ENCODE measurements at places on chromosomes 2 and 18. TPM values are rescaled to one million over a fixed set of nuclear protein-coding genes. Genes with fewer than 3 reads are reported as not detected.
A peak's percentile ranks its signal among the peaks of the same experiment; 100 is the strongest.

Gene SERPINB3
- not detected for total RNA-seq

GRCh38 chr2:183034806-183035205 lies 3.5 kb downstream of the NCKAP1 start:
- no peak for DNase-seq

GRCh38 chr2:96952976-96953610 lies 33.3 kb downstream of the FAM178B start:
- no peak for DNase-seq

Gene OTOF
- 0.60 TPM for total RNA-seq

DNA sequence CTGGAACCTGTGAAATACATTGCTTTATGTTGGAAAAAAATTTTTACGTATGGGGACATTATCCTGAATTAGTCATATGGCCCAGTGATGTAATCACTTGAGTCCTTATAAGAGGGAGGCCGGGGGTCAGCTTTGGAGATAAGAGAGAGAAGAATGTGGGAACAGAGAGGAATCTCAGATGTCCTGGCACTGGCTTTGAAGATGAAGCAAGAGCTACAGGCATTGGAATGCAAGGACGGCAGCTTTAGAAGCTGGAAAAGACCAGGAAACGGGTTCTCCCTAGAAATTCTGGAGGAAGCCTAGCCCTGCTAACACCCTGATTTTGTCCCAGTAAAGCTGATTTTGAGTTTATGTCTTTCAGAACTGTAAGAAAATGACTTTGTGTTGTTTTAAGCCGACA lies 1129.9 kb upstream of the GYPC start:
- no peak for DNase-seq

Gene C2orf80
- total RNA-seq, result not detected

DNA sequence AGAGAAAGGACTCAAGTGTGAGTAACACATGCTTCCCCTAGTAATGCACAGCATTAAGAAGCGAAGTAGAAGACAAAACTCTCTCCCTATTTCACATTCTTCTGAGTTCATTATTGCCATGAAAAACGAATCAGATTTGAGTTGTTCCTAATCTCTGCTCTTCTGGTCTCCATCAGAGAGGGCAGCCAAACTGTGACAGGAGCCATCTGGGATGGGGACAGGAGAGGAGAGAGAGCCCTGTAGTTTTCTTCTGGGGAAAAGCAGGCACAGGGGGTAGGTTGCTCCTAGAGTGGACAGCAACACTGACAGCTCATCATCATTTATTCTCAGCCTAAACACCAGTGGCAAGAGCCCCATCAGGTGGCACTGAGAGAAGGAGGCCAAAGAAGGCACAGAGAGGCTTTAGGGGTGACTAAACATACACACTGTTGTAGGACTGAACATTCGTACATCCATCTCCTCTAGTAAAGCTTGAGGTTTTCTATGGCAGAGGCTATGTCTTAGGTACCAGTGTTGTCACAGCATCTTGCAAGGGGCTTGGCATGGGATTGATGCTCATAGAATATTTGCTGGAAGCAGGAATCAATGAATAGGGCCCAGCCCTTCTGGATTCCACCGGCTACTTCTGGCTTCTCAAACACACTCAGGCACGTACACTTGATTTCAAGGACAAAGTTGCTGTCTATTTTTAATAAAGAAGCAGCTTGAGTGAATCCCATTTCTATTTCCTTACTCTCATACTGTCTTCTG lies 33.1 kb downstream of the SLC8A1 start:
- no peak for DNase-seq

GRCh38 chr18:30175061-30175574 lies 867.4 kb downstream of the DSC3 start:
- peak; percentile 44 for DNase-seq

DNA sequence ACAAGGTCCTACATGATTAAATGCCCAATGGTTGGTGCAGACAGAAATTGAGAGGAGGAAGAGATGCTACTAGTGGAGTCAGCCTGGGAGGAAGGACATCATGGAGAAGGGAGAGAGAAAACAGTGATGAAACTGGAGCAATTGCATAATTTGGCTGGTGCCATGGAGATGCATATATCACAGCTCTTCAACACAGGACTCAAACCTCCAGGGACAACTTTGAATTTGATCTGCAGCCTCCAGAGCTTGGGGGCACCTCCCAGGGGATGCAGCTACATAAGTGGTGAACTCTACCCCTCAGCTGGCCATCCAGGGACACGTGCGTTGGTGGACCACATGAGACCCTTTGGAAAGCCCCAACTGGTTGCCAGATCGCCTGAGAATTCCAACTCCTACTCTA lies 80.4 kb downstream of the CTAGE1 start:
- DNase-seq, result no peak

GRCh38 chr2:200446612-200447011 lies 63.3 kb downstream of the KCTD18 start:
- DNase-seq, result no peak

GRCh38 chr2:181371782-181372645 lies 85.2 kb upstream of the ITGA4 start:
- DNase-seq, result no peak

GRCh38 chr2:144683107-144683753 lies 163.3 kb upstream of the ZEB2 start:
- no peak for DNase-seq

DNA sequence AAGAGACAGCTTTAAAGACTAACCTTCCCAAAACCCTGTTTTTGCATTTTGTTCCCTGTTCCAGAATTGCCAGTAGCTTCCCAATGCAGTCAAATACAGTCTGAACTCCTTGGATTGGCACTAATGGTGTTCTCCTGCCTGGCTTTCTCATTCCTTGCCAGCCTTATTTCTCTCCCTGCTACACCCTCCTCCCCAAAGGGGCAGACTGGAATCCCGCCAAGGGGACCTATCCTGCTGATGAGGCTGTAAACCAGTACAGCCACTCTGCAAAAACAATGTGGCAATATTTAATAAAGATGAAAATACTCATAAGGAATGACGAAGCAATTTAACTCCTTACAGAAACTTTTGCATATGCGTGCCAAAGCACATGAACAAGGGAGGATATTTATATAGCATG lies 4.5 kb upstream of the SLC4A5 start:
- no peak for DNase-seq

- no peak for DNase-seq
Measured at GRCh38 chr18:59885579-59886163, 14.1 kb upstream of the PMAIP1 start.

DNA sequence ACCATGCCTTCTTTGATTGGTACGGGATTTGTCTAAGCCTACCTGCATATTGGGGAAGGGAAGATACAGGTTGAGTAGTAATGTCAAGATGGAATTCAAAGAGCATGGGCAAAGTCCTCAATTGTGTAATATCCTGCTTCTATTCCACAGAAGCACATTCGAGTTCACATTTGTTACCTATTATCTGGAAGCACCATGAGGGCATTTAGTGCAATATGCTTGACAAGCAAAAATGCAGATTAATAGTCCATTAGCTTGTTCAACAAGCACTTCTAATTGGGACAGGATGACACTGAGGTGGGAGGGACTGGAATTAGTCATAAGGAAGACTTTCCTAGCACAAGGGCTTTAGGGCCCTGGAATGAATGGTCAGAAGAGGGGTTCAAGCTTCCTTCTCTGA lies 40.5 kb downstream of the MYO5B start:
- DNase-seq, result no peak

GRCh38 chr18:10318691-10318970 lies 135.8 kb upstream of the APCDD1 start:
- DNase-seq, result no peak

- no peak for DNase-seq
Measured at GRCh38 chr2:159137511-159138241, 148.8 kb downstream of the WDSUB1 start.

DNA sequence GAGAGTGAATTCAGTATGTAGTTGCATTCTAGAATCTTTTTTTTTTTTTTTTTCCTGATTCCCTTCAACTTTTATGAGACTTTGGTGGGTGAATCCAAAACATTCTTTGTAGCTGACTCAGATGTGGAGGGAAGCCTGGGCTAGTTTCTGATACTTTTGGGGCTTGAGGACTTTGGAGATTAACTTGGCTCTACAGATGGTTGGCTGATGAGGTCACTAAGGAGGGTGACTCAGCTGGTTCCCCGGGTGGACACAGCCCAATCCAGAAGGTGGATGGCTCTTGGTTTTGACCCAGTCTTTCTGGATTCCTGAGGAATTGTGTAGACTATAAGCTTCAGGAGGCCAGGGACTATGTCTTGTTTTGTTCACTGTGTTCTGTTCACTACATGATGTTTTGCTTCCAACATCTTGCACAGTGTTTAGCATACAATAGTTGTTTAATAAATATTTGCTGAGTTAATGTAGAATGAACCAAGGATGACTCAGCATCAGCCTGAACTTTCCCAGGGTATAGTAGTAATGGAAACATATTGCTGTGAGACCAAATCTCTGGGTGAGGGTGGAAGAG lies 30.5 kb downstream of the LAMA3 start:
- DNase-seq, result no peak

Gene INHA
- not detected for total RNA-seq

DNA sequence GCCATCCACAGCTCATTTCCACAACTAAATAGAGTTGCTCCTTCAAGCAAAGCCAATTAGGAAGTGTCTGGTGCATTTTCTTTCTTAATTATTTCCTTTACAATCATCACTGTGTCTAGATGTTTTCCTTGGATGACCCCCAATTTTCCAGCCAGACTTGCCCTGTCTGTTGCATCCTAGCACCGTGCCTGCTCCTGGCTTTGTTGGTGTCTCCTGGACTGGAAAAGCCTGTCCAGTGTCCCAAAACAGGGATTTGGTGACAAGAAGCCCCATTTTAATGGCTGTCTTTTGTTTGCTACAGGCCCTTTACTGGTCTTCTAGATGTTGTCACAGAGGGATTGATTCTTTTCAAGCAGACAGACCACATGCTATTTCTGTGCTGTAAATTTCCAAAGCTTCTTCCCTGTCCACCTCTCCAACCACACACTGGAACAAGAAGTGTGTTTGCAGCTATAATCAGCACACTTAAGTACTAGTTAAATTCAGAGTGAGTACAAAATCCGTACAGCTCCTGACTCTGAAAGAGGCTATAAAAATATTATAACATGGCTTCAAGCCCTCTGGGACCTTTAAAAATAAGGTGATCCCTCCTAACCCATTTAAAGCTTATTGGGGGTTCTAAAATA lies 38.4 kb downstream of the RNF144A start:
- no peak for DNase-seq

Gene FARP2
- total RNA-seq, result 98.1 TPM

GRCh38 chr2:216519154-216519762 lies 20.6 kb downstream of the RPL37A start:
- DNase-seq, result no peak

DNA sequence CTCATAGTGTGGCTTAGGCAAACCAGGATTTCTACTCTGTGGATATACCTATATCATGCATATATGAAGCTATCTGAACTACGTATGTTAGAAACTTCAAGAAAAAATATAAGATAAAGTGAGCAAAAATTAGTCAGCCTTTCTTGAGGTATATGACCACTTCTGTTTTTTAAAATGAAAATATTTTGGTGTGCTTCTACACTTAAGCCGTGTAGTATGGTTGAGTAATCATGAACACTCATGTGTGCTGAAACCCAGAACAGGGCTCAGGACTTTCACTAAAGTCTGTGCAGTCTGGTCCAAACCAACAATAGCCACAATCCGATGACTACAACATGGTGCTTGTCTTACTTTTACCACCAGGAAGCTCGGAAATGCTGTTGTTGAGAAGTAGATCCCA lies 48.9 kb upstream of the TMEM177 start:
- no peak for DNase-seq

DNA sequence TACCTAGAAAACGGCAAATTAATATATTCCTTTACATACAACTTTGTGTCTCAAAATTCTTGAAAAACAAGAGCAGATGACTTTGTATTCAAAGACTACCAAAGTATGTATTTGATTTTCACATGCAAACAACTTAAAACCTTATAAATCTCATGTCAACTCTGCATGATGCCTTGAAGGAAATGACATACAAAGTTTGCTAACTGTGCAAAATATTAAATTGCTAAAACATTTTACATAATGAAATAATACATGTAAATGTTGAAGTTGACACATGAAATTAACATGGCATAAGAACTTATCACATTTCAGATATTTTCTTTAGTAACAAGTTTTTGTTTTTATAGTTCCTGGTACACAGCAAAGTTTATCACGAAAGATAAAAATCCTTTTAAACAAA lies 20.8 kb upstream of the C2orf42 start:
- no peak for DNase-seq

Gene COBLL1
- 19.5 TPM for total RNA-seq

DNA sequence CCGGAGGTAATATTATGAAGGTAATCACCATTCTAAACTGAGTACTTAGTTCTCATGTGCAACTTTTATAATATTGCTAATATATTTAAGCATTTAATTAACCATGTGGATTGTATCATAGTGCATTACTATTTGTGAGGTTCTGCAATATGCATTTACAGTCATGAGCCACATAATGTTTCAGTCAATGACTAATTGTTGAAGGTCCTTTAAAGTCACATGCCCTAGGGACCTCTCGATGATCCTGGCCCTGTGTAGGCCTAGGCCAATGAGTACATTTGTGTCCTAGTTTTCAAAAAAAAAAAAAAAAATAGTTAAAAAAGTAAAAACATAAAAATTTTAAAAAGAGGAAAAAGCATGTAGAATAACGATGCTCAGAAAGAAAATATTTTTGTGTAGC lies 298.0 kb downstream of the DSEL start:
- DNase-seq, result no peak

- DNase-seq, result no peak
Measured at GRCh38 chr2:67036444-67036843, 360.7 kb upstream of the ETAA1 start.

DNA sequence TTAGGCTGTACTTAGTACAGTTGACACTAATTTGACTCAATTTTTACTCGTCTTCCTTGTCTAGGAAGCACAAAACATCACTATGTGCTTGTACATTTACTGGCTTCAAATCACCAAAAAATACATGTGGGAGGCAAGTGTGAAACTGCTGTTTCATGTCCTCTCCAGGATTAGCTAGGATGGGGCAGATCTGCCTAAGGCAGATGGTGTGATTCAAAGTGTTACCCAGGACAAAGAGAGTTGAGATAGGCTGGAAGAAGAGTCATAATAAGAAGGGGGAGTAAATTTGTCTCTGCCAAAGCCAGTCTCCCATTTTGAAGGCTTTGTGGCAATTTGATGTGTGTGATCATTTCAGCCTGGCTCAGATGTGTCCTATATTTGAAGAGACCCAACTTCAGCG lies 821.6 kb upstream of the ZEB2 start:
- no peak for DNase-seq

Gene GPBAR1
- 0.64 TPM for total RNA-seq

GRCh38 chr18:74281980-74282754 lies 9.6 kb downstream of the CYB5A start:
- DNase-seq, result no peak

GRCh38 chr2:84302513-84303412 lies 156.3 kb downstream of the SUCLG1 start:
- DNase-seq, result no peak

DNA sequence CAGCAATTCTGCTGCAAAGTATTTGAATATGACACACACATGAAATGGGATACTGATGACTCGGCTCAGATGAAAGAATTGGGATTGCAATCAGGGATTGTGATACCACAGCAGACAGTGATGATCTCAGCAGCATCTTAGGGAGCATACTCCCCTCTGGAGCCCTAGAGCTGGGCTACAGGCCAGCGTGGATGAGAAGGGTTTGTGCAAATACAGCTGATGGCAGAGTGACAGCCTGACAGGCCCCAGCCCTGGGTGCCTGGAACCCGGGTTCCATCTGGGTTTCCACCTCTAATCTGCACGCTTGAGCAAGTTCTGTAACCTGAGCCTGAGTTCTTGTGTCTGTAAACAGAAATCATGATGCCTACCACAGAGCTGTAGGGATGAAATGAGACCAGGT lies 418.0 kb downstream of the LRATD1 start:
- no peak for DNase-seq

GRCh38 chr2:194539425-194539824 lies 1117.6 kb upstream of the SLC39A10 start:
- DNase-seq, result no peak
